ENCODE measurements at places on chromosomes 6 and 20.

DNA sequence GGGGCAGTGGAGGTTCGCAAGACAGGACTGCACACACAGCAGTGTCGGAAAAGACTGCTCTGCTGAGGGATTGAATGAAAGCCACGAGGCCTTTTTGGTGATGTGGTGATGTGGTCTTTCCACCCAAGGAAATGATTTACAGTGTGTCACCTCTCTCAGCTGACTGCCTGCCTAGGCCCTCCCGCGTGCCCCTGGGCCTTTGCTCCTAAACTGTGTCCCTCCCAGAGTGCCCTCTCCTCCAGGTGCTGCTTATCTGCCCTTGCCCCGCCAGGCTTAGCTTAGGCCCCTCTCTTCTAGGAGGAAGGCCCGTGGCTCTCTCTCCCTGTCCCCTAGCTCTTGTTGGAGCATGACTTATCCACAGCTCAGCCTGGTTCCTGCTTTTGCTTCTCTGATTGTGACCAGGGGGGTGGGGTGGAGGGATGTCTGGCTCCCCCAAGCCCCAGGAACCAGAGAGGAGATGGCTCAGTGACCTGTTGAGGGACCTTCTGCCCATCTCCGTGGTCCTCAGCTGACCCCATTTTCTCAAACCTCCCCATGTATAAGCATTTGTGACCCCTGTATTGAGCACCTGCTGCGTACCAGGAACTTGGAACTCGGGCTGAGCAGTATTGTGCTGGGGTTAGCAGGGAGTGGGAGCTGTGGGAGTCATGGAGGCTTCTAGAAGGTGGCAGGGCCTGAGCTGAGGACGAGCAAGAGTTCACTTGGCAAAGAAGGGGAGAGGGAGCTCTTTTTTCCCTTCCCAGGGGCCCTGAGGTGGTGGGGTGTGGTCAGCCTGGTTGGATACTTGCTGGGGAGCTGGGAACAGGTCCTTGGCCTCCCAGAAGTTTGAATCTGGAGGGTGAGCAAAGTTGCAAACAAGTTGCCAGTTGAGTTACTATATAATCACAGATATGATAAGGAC lies 2.2 kb downstream of the SRC start:
- DNase-seq = no peak

DNA sequence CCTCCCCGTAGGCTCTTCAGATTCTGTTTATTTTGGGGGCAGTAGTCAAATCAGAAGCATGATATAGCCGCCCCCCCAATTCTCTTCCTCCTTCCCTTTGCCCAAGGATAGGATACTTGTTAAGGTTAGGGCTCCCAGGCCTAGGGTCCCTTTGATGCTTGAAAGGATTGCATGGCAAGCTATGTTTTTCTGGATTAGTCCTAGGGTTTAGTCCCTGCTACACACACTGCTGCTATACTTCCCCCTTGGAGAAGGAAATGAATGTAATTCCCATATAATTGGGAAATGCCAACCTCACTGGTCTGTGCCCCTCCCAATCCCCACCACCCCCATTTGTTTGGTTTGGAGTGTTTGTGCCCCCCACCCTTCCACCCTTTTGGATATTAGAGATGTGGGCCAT lies 62.8 kb downstream of the ZFAND3 start:
- DNase-seq = no peak

GRCh38 chr6:38493931-38494547 lies 145.7 kb downstream of the BTBD9 start:
- DNase-seq = peak; percentile 44

DNA sequence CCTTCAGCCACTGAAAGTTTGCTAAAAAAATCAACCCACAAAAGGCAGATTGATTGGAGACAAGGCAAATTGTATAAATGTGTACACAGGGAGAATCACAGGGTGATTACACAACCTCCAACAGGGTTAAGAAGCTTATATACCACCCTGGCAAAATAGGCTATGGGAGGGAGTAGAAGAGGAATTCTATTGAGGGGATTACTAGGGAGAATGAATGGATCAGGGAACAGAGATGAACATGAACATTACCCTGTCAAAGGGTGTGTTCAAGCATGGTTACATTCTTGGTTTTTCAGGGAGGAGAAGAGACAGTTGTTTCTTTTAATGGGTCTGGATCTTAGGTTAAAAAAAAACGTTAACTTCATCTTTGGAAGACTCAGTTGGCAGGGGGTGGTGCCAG lies 5.1 kb upstream of the MRS2 start:
- DNase-seq = no peak

DNA sequence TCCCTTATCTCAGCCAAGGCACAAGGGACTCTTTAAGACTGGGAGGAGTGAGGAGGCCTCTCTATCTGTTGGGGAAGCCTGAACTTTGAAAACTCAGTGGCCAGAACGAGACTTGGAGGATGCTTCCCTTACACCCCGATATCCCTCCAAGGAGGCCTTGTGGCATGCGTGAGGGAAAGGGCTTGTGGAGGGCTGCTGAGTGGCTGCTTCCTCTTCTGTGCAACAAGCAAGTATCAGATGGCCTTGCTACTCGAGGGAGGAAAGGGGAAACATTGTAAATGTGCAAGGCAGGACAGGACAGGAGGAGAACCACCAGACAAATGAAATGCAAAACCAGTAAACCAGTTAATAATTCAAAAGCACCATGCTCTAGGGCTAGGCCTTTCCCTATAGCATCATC lies 306.5 kb upstream of the MAP3K7 start:
- no peak for DNase-seq

DNA sequence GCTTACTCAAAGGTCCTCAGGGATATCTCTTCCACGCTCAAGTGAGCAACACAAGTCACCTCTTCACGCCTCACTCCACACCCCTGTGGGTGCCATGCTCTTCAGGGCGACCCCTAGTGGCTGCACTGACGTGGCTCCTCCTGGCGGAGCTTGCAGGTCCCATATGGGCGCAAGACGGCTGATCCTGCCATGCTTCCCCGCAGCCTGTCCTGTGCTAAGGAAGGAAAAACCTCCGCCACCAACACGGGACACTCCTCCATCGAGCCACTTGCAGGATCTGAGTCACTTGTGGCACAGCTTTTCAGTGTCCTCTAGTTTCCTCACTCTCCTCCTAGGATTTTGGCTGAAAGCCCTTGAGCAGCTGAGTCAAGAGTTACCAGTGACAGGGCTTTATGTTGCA lies 90.7 kb downstream of the KHDC1L start:
- no peak for DNase-seq

GRCh38 chr6:32742374-32742773 lies 1.2 kb downstream of the HLA-DQA2 start:
- DNase-seq = no peak

GRCh38 chr6:53476964-53477363 lies 67.9 kb downstream of the GCLC start:
- DNase-seq = no peak

DNA sequence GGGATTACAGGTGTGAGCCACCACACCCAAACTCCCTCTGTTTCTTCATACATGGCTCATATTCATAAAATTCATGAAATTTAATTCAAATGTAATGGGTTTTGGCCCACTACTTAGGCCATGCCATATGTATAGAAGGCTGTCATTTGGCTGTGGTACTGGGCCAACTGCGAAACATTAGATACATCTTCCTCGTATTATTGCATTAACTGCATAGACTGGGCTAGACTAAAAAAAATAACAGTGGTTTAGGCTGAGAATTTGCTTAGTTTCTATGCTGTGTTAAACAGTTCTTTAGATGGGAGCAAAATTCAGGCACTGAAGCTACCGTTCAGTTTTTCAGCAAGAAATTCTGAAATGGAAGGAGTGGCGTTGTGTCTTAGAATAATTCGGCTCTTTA lies 133.6 kb downstream of the DOK5 start:
- DNase-seq = no peak

DNA sequence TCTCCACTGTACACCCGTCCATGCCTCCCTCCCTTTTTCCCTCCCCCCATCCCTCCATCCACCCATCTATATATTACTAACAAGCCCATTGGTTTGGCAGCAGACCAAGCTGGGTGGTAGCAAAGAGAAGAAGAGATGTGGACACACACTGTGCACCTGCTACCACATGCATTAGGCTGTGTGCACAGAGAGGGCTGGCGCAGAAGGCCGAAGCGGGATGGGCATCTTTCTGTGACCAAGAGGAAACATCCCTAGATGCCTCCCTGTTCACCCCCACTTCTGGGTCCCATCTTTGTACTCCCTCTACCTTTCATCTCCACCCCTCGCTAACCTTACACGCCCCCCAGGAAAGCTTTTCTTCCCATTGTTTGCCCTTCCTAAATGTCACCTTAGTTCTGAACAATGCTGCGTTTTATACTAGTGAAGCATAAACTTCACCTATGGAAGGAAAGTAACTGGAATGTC lies 64.9 kb upstream of the AFDN start:
- DNase-seq = no peak

DNA sequence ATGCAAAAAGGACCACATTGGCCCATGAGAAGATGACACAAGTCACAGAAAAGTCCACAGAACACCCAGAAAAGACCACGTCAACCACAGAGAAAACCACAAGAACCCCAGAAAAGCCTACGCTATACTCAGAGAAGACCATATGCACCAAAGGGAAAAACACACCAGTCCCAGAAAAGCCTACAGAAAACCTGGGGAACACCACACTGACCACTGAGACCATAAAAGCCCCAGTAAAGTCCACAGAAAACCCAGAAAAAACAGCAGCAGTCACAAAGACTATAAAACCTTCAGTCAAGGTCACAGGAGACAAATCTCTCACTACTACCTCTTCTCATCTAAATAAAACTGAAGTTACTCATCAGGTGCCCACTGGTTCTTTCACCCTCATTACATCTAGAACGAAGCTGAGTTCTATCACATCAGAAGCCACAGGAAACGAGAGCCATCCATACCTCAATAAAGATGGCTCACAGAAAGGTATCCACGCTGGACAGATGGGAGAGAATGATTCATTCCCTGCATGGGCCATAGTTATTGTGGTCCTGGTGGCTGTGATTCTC lies 11.2 kb downstream of the MUCL3 start:
- no peak for DNase-seq

DNA sequence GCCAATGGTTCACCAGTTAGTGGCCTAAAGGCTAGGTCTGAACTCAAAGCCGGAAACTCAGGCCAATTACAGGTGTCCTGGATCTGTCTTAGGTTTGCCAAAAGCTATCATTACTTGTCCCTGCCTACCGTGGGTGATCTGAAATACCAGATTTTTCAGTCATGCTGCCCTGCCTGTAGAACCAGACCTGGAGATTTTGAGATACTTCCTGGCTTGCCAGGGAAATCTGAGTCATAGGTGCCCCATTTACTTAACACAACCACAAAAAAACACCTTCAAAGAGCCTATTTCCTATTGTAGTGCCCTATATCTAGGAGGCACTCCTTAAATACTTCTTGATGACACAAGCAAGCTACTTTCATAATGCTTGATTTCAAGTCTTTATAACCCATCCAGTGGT lies 13.9 kb upstream of the RANBP9 start:
- no peak for DNase-seq

DNA sequence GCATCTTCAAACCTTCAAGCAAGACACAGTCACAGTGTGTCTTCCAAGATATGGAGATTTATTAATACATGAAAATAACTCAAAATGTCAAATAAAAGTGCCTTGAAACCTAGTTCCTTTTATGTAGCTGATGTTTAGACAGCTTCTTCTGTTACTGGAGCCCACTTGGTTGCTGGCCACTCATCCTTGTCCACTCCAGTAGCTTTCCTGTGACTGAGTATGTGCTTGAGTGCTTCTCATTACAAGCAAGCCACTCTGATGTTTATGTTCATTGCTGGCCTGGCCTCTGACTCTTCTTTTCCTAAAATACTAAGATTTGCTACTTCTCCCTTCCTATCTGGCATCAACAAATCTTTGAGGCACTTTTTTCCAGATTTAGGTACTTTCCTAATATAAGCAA lies 545.2 kb upstream of the MAN1A1 start:
- DNase-seq = no peak

DNA sequence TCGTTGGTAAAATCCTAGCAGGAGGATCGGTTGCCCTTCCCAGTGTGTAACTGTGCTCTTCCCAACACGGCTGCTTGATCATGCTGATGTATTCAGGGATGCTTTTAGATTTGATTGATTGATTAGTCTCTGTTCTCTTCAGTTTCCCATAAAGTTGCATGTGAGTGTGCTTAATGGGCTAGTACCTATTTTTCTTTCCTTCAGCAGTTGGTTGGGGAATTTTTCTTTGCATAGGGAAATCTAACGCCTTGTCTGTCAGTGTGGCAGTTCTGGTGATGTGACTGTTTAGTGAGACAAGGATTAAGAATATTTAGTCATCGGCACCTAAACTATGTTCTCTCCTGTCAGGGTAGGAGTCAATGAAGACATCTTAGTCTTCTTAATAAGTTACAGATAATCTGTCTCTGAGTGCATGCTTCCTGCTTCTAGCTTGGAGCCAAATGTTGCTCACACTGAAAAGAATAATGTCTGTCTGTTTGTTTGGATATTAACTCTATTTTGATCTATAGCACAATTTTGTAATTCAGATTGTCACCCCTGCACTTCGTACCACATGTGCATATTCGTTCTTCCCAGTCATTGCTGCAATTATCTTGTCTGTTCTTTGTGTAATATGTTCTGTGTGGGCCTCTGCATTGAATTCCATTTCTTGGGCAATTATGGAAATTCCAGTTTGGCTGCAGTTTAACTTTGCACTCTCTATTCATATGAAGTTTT lies 169.9 kb downstream of the EDN1 start:
- no peak for DNase-seq

DNA sequence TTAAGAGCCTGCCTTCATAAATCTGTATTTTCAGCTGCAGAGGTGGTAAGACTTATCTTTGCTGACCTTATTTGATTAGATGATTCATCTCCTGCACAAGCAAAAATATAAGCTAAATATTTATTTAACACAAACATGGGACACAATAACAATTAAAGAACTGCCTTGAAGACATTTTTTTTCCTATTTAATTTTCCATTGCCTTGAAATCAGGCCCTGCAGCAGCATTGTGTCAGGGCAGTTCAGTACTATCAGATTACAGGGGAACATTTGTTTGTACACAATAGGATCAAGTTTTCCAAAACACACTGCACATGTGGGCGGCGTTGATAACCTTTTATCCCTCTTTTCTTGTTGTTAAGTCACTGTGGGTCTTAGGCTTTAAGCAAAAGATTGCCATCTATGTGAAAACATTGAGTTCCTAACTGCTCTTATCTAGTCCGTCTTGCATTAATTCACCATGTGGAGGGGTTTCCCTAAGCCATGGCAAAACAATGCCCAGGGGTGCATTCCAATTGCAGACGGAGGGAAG lies 7.4 kb downstream of the ADGRF5 start:
- DNase-seq = no peak

DNA sequence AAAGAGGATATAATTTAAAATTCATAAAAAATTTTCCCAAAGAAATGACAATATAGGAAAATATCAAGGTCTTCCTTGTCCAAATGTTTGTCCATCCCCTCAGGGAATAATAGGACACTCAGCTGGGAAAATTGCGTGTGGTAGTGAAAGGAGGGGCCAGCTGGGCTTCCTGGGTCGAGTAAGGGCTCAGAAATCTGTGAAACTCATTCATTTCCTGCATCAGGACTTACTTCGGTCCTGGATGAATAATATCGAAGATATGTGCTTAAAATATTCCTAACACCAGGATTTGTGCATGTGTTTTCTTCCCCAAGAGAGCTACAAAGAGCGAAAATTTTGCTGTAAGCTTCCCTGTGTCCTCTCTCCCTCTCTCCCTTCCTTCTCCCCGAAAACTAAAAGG lies 118.2 kb upstream of the GJE1 start:
- no peak for DNase-seq
